Progenitor cell of endocrine pancreas (in vitro differentiated cells): ENCODE measurements at places on chromosomes 2 and 18. TPM values are rescaled to one million over a fixed set of nuclear protein-coding genes. Genes with fewer than 3 reads are reported as not detected.

GRCh38 chr2:6793913-6794312 is 71.8 kb downstream of the CMPK2 start:
- DNase-seq = no peak

DNA sequence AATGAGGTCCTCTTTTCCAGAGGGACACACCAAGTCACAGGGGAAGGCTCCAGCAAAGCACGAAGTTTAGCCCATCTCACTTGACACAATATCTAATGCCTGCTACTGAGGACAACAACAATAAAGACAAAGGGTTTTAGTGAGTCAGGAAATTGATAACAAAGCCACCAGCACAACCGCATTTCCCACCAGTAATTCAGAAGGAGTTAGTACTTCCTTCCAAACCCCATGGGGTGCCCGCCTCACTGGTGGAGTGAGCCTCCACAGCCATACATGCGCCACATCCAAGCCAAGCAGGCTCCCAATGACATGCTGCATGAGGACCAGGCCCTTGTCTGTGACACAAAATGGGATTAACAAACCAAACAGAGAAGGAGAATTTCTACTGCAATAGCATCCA is 40.1 kb downstream of the MRPL35 start:
- DNase-seq = no peak

DNA sequence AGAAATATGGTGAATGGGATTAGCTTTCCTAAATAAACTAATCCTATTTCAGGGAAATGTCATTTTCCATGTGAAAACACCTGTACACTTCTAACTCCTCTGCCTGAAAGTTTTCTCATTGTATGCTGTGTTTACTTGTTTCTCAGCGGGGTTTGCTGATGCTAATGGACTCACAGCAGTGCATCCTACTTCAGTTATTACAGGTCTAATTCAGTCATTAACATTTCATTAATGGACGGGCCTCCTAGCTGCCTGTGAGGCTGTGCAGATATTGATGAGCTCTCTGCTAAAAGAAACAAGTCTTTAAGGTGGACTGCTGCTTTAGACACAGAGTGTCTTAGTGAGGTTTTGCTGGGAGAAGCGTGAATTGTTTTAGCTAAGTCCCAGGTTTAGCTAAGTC is 1342.0 kb upstream of the ZEB2 start:
- no peak for DNase-seq

- no peak for DNase-seq
Measured at GRCh38 chr18:11752116-11752911, 63.2 kb downstream of the GNAL start.

Gene PTPRN
- 30.2 and 30.5 TPM in 2 replicates for total RNA-seq

- DNase-seq = no peak
Measured at GRCh38 chr2:134594399-134594798, 124.4 kb downstream of the TMEM163 start.

DNA sequence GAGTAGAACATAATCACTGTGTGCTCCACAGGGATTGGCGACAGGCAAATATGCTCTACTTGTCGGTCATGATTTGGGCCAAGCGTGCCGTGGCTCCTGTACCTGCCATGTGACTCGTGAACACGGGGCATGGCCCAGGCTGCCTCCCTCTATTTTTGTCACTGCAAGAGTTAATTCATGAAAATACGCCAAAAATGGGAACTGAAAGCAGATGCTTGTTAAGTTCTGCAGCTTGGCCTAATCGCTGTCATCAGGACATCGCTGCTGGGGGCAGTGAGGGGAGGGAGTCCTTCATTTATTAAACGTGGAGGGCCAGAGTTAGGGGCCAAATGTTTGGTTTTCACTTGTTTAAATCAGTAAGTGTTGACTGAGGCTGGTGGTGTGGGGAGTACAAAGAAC is 177.8 kb downstream of the BCL2 start:
- DNase-seq = no peak

GRCh38 chr2:2831633-2832032 is 500.6 kb upstream of the MYT1L start:
- no peak for DNase-seq

DNA sequence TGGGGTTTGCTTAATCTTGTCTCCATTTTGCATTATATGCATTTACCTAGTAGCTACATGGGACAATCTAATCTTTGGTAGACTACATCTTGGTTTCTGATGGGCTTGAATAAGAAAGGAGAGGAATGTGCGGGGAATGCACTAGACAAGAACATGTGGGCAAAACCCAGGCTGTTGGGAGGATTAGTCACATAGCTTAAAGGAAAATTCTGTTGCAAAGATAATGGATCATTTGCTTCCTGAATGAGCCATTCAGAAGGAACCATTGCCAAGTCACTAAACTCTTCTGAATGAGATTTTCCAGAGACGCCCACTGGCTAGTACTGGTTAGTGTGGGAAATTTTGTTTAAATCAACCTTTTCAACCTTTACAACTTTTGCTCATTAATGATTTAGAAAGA is 84.8 kb downstream of the OSBPL6 start:
- no peak for DNase-seq

Gene BUB1
- 25.4 and 26.8 TPM in 2 replicates for total RNA-seq

Gene REG1A
- 0.51 TPM in 1 of 2 replicates, not detected in the other for total RNA-seq

Gene FOXD4L1
- 0.20 and 0.48 TPM in 2 replicates for total RNA-seq

Gene RNU2-63P
- total RNA-seq = 2.8 TPM in 1 of 2 replicates, not detected in the other

- DNase-seq = no peak
Measured at GRCh38 chr2:210662560-210662959, 106.2 kb downstream of the CPS1 start.

Gene PRSS56
- total RNA-seq = not detected in 2 replicates

Gene ITGB6
- 6.7 and 7.0 TPM in 2 replicates for total RNA-seq

GRCh38 chr2:190205657-190206056 is 114.0 kb downstream of the HIBCH start:
- DNase-seq = no peak

Gene NBAS
- total RNA-seq = 63.0 and 68.0 TPM in 2 replicates

Gene OSR1
- total RNA-seq = 10.3 and 10.7 TPM in 2 replicates

DNA sequence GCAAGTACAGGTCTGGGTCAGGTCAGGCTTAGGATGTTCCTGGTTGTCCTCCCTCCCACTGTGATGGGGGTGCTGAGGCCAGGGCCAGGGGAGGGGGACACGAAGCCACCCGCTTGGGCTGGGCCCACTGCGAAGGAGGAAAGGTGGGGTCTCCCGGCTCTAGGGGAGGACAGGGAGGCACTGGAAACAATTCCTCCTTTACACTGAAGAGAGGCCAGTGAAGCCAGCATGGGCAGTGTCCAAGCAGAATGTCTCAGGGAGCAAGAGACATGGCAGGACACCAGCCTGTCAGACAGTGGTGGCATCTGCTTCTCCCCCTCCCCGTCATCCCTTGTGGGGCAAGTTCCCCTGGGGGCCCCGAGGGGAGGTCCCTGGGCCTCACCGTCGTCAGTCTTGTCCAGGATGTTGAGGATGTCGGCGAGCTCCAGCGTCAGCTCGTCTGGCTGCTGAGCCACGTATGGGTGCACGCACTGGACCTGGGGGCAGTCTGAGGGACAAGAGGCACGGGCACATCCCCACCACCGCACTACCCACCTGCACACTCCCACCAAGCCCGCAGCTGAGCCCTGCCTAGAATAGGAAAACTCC is 10.8 kb downstream of the SNORC start:
- no peak for DNase-seq

- no peak for DNase-seq
Measured at GRCh38 chr2:232689152-232689910, 7.8 kb upstream of the GIGYF2 start.

GRCh38 chr2:238401551-238401950 is 25.2 kb upstream of the ASB1 start:
- DNase-seq = no peak

DNA sequence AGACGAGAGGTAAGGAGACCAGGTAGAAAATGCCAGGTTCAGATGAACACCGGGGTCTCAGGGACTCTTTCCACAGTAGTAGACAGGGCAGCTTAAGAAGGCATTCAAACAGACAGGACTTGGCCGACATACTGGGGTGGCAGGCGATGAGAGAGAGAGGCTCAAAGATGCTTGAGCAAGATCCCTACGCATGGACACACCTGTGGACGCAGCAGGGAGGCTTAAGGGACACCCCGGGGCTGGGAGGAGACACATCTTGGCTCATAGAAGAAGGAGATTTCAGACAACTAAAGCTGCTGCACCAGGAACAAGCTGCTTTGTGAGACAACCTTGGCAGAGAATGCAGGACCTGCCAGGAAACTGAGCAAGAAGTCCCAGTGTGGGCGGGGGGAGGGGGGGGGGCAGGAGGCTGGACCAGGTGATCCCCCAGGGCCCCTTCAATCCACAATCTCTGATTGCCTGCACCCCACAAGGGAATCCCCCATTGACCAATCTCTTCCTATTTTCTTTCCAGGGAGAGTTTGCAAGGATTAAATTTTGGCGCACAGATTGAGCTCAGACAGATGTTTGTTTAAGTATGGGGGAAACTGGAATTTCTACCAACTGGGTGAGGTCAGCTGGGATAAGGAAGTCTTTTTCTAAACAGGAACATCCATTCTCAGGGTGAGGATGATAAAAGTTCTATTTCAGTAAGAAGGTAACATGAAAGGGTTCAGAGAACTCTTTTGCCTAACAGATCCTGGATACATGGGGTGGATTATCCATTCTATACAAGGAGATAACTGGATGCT is 400.7 kb downstream of the NBAS start:
- no peak for DNase-seq

- no peak for DNase-seq
Measured at GRCh38 chr2:153059338-153060052, 341.1 kb downstream of the ARL6IP6 start.

DNA sequence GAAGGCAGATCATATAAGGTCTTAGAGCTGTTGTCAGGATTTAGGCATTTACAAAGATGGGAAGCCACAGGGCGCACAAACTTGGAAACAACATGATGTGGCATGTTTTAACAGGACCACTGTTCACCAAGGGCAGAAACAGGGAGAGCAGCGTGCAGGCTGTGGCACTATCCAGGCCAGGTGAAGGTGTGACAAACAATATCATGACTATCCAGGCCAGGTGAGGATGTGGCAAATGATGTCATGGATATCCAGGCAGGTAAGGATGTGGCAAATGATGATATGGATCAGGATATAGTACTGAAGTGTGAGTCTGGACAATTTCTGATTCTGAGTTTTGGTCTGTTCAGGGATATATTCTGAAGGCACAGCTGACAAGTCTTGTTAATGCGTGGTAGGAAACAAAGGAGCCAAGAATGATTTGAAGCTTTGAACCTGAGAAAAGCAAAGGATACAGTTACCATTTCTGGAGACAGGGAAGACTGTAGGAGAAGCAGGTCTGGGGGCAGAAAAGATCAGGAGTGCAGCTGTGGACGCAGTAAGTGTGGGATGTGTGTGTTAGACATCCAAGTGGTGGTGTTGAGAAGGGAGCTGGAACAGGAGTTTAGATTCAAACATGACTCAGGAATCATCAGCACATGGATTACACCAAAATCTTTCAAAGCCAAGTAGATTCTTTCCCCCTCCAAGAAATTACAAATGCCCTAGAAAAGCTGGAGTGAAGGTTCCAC is 205.9 kb downstream of the TMEM163 start:
- DNase-seq = no peak

- DNase-seq = no peak
Measured at GRCh38 chr2:37271376-37272067, 40.1 kb downstream of the NDUFAF7 start.

DNA sequence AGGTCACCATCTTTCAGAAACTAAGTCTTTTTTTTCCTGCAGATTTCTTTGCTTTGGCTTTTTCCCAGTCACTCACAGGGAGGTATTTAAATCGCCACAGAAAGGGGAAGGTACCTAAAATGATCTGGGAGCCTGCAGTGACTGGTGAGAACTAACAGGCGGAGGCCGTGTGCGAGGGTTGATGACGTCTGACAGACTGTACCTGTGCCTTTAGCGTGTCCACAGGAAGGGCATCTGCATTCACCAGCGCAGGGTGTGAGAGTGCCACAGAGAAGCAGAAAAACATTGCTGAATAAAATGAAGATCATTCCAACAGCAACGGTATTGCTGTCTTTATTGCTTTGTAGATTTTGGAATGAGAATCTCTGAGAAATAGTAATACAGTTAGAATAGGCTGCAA is 5.7 kb downstream of the CTDP1 start:
- no peak for DNase-seq

DNA sequence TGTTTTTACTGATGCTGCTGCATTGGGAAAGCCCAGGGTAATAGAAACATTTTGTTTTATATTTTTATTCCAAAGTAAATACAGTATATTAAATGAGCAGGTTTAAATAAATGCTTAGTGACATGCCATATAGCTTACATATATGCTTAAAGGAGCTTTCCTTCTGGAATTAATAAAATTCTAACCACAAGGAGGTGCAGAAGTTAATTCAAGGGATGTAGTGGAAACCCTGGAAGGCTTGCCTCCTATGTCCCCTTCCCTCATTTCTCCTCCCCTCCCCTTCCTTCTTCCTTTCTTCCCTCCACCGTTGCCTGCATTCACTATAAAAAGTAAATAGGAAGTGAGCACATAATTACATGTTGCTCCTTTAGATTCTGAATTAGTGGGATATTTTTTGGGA is 96.3 kb downstream of the UBE2E3 start:
- no peak for DNase-seq

DNA sequence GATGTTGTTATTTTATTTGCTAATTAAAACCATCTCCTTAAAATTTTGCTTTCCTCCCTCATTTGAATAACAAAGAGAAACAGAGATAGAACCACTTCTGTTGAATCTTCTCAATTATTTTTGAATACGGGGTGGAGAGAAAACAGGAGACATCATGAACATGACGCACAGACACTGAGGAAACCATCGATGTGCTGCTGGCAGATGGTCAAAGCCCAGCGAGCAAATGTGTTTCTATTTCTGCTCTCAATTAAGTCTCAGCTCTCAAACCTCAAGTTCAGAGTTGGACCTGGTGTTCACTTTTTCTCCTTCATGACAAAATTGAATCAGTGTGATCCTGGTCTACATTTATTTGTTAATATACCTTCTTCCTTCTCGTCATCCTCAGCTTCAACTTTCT is 36.1 kb upstream of the TWIST2 start:
- no peak for DNase-seq

Gene LRATD1
- total RNA-seq = 148 and 177 TPM in 2 replicates

DNA sequence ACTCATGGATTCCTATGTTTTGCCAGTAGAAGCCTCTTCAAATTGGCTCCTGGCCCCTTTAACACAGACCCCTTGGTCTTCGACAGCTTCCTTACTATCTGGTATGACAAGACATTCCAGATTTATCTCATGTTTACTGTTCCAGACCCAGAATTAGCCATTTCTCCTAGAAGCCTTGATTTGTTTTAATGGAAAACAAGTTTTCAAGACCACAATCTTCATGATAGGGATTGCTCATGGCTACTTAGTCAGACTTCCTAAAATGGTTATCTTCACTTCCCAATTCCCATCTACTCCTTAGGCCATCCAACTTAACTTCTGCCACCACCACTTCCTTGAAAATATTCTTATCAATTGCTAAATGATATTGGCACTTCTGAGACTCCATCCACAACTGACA is 63.2 kb downstream of the TTC32 start:
- DNase-seq = no peak

Gene IL1RL1
- total RNA-seq = not detected in 2 replicates

Gene RELCH
- 34.7 and 39.4 TPM in 2 replicates for total RNA-seq

Gene HOXD3
- not detected in 2 replicates for total RNA-seq

- DNase-seq = no peak
Measured at GRCh38 chr2:98867539-98868309, 68.3 kb downstream of the CRACDL start.
